ENCODE measurements at places on chromosomes 7 and 10. TPM values are rescaled to one million over a fixed set of nuclear protein-coding genes. Genes with fewer than 3 reads are reported as not detected.

DNA sequence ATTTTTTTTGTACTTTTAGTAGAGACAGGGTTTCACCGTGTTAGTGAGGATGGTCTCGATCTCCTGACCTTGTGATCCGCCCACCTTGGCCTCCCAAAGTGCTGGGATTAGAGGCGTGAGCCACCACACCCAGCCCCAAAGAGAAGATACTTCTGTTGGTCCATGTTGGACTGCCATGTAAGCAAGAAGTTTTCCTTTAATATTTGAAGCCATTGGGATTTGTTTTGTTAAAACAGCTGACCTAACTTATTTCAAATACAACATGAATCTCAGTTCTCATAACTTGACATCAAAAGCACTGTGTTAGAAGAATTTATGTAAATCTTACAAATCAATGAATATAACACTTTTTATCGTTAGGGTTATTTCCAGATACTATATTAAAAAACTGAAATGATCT, 302.4 kb downstream of the SDHAF3 start:
- DNase-seq: no peak

GRCh38 chr10:33265621-33266020, 68.8 kb downstream of the NRP1 start:
- DNase-seq: no peak

- DNase-seq: no peak
Observed at GRCh38 chr10:102919992-102920739, 2.1 kb downstream of the CNNM2 start.

- no peak for DNase-seq
Observed at GRCh38 chr7:71411475-71411874, 279.5 kb downstream of the GALNT17 start.

Gene ARID5B
- total RNA-seq: 13.2 TPM

DNA sequence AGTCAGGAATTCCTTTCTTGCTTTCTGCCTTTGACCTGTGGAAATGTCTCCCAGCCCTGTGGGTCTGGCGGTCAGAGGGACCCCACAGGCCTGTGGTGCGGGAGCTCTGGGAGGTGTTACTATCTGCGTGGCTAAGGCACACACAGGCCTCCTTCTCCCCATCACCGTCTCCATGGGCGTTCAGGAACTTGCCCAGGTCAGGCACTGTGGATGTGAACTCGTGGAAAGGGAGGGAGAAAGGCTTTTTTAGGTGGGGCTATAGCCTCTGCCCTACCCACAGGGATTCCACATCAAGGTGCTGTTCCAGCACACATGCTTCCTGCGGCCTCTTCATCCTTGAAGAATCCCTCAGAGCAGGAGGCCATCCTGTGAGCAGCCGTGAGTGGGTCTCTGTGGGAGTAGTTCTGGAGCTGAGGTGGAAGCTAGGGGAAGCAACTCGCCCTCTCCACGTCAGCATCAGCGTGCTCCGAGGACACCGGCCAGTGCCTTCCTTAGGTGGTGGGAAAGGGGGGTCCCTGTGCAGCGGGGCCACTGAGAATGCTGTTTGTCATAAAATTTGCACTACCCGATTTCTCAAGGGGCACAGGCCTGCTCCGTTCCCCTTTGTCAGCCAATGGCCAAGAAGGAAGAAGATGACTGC, 7.5 kb upstream of the ATP6V0E2 start:
- no peak for DNase-seq

Gene CCDC172
- total RNA-seq: not detected

GRCh38 chr7:103065667-103066066, 8.9 kb downstream of the FBXL13 start:
- peak; percentile 54 for DNase-seq

GRCh38 chr10:23438547-23439451, at the start of gene OTUD1:
OTUD1 (plus strand) TSS chr10:23439075; CDS start chr10:23439458, 383 bp downstream.
- peak; percentile 99 for DNase-seq

DNA sequence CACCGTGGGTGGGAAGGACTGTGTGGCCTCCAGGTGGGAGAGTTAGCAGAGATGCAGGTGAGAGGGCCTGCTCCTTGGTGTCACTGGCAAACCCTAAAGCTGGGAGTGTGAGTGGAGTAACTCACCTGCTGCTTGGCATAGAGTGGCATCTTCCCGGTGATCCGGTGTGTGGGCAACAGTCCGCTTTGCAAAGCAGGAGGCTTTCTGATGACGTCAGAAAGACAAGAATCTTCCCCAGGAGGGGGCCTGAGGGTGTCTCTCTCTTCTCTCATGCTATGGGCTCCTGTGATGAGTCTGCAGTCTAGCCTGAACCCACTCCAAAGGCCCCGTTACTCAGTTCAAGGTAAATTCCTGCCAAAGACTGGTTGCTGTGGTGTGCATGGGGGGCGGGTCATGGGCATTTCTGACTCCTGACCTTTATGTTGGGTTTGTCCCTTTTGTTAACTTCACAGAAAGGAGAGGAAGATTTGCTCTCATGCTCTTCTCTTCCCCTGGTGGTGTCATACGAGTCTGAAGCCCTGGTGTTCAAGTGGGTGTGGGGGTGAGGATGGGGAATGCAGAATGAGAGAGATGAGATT, 187.9 kb downstream of the GATA3 start:
- DNase-seq: no peak

Gene AMZ1
- 0.08 TPM for total RNA-seq

Gene NODAL
- total RNA-seq: not detected

DNA sequence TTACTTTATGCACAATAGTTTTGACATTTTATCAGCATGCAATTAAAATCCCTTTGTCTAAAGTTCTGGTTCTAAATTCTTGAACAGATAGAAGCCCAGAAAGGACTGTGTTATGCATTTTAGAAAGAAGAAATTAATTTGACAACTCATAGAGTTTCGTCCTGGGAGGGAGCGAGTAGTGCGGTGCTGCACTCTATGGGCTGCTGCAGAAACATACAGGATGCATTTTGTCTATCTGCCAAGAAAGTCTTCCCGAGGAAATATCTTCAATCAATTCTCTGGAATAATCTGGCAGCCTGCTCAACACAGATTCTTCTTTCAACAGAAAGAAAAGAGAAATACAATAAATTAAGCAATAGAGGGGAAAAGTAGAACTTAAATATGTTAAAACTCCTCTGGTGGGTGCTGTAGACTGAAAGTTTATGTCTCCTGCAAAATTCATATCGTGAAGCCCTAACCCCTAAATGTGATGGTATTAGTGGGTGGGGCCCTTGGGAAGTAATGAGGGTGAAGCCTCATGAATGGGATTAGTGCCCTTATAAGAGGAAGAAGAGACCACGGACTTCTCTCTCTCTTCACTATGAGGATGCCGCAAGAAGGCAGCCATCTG, 39.0 kb upstream of the IFRD1 start:
- no peak for DNase-seq

- DNase-seq: no peak
Observed at GRCh38 chr7:124752310-124752709, 13.3 kb downstream of the GPR37 start.

GRCh38 chr10:71432101-71432905, 35.6 kb downstream of the CDH23 start:
- DNase-seq: no peak

Gene PRF1
- 2.2 TPM for total RNA-seq

- no peak for DNase-seq
Observed at GRCh38 chr10:16653224-16653623, 131.5 kb upstream of the C1QL3 start.

DNA sequence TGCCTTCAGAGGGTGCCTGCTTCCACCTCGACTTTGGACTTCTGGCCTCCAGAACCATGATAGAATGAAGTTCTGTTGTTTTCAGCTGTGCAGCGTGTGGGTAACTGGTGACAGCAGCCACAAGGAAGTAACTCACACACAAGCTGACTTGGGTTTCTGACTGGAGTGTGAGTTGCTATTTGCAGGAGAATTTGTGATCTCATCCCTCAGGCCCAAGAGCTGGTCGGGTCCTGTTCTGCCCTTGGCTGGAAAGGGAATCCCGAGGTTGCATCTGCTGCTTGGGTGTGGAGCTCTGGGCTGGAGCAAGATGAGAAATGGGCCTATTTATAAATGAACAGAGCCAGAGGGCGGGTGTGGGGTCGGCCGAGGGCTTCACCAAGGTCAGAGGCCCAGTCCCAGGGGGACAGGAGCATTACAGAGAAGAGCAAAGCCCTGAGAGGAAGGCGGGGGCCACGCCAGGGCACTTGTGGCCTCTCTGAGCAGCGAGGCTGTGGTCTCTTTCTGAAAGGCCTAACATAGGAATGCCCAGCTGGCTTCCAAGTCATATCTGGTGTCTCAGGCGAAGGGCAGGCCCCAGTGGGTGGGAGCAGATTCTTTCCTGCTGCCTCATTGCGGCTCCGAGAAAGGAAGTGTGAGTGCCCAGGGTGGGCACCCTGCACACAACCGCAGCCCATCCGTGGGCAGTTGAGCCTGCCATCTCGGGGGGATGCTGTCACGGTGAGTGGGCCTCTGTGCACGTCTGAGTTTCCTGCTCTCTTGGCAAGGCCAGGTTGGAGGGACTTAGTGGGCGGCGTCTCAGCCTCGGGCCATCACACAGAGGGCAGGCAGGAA, 26.5 kb upstream of the C10orf71 start:
- peak; percentile 76 for DNase-seq

Gene PROSER2
- total RNA-seq: 0.97 TPM

DNA sequence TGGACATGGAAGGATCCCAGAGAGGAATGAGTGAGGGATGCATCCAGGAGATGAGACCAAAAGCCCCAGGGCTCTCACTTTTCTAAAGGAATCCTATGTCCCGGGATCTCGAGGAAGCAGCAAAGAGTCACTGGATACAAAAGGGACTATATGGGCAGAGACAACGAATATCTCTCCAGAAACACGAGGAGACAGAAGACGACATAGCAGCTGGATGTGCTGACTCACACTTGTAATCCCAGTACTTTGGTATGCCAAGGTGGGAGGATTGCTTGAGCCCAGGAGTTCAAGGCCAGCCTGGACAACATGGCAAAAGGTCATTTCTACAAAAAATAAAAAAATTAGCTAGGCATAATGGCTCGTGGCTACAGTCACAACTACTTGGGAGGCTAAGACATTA, 24.7 kb upstream of the MSMB start:
- DNase-seq: no peak

GRCh38 chr7:25949736-25950487, 202.1 kb upstream of the NFE2L3 start:
- DNase-seq: no peak

Gene LRCH4
- total RNA-seq: 22.8 TPM

- DNase-seq: no peak
Observed at GRCh38 chr10:95332666-95333249, 42.0 kb upstream of the PDLIM1 start.

Gene CCDC71L
- total RNA-seq: 5.5 TPM

GRCh38 chr10:49347342-49347741, 48.4 kb downstream of the C10orf71 start:
- no peak for DNase-seq

Gene FOXI2
- total RNA-seq: not detected

Gene CLDN3
- total RNA-seq: not detected

- DNase-seq: no peak
Observed at GRCh38 chr7:92809397-92809759, 27.0 kb downstream of the CDK6 start.

DNA sequence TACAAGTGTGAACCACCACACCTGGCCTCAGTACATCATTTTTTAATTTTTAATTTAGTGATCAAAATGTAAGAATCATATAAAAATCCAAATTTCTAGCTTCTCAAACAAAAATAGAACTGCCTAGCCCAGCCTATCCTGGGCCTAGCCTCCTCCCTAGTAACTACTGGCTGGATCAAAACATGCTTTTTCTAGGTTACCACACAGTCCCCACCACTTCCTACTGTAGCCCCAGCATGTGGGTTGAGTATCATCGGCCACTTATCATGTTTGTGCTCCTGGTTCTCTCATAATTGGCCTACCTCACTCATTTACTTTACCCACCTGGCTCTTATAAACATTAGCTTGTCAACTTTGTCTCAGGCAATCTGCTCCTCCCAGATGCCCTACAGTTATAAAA, 52.9 kb downstream of the DNAJC12 start:
- no peak for DNase-seq

Gene HABP2
- total RNA-seq: 0.24 TPM

DNA sequence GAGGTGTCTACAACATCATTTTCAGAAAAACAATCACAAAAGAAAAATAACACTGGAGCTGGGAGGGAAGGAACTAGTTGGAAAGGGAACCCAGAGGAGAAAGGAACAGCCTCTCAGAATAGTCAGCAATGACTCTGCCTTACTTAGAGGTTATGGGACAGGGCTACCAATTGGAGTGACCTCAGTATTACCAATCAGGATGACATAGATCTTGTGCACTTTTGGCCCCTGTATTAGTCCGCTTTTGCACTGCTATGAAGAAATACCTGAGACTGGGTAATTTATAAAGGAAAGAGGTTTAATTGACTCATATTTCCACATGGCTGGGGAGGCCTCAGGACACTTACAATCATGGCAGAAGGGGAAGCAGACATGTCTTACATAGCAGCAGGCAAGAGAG, 99.7 kb upstream of the SDK1 start:
- DNase-seq: no peak

Gene RRP12
- 10.9 TPM for total RNA-seq

Gene AKR1B1
- 208 TPM for total RNA-seq

DNA sequence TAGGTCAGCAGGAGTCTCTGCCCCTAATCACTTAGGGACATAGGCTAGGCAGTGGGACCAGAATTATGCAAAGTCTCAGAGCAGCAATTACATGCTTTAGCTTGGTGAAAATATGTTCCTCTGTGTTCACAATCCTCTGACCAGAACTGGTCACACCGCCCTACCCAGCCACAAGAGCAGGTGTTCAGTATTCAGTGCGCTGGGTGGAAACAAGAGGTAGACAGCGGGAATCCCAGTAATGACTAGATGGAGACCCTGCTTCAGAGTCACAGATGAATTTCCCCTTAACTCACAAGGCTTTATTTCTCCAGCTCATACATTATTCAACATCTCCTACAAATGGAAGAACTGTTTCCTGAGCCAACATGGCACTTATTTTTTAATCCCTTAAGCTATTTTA, 763.7 kb upstream of the POM121L12 start:
- DNase-seq: no peak

Gene MEOX2
- 7.4 TPM for total RNA-seq

Gene MSS51
- 1.8 TPM for total RNA-seq

DNA sequence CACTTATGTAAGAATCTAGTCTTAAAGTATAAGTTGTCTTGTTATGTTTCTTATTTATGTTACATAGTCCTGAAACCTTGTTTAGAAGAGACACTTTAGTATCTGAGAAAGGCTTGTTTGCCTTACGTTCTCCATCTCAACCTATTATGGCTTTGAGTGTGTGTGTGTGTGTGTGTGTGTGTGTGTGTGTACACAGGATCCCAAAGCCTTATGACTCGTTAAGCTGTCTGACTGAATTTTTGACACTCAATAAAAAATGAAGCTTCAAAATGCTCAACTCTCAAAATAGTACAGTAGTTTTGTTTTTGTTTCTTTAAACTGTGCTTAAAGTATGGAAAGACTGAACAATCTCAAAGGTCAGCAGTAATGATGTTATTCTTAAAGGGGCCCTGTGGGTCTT, 18.0 kb downstream of the CALU start:
- no peak for DNase-seq

Gene HOXA13
- not detected for total RNA-seq

Measured in Right ventricle myocardium superior (tissue), 1 donor.